ENCODE measurements at places on chromosomes 1 and 21.

DNA sequence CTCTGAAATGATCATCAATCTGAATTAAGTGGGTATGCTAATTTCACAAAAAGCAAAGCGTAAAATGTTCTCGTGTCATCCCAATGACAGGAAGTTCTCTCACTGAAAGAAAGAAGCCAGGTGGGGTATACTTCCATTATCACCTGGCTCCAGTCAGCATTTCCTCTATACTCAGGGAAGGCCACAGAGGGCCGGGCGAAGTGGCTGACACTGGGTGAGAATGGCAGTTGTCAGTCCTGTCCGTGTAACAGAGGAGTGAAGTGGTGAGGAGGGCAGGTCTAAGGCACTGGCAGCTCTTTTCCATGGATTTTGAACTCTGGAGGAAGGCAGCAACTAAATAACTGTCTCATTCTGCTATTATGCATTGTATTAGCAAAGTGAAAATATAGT lies 60.4 kb downstream of the CAPN2 start:
- no peak for DNase-seq

DNA sequence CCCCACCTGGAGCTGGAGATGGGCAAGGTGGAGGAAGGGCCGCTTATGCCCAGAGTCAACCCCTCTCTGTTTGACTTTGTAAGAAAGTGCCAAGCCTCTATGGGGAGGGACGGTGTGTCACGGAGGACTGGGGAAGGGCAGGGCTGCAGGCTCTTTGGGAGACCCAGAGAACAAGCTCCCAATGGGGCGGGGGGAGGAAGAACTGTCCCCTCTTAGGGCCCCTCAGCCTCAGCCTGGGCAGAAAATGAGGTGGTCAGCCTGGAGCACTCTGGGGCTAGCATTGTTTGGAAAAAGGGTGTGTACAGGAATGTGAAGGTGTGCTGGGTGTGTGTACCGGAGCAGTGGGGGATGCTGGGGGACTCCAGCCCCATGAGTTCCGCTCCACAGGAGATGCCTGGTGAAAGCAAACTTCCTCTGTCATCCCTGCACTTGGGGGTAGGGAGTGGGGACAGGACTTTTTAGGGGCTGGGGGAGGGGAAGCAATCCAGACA lies 1.2 kb upstream of the INAVA start:
- no peak for DNase-seq

- no peak for DNase-seq
Measured at GRCh38 chr1:115782571-115783281, 14.2 kb upstream of the CASQ2 start.

- no peak for DNase-seq
Measured at GRCh38 chr1:34529935-34530859, 224.7 kb upstream of the GJB5 start.

DNA sequence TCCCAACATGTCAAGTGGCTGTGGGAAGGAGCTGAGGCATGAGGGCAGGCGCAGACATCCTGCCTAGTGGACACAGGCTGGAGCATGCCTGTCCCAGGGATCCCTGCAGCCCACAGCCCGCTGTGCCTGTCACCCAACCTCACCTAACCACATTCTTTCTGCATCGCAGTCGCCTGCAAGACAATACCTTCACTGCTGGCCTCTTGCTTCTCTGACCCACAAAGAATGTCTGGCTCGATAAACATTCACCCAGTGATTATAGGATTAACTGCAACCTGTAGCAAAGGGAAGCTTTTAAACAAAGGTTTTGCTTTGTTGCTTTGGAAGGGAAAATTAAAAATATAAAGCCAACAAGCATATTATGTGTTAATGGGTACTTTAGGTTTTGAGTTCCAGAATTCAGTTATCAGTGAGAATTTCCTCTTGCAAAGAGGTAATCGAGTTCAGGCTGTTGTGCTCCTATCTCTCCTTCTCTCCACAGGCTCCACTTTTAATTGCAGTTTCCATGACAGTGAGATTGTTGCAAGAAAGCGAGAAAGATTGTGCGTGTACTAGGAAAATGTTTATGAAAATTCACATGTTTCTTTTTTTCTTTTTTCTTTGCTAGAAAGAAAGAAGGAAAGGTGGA lies 40.0 kb upstream of the ZNF648 start:
- no peak for DNase-seq

- no peak for DNase-seq
Measured at GRCh38 chr1:94031154-94031553, 89.8 kb downstream of the ABCA4 start.

GRCh38 chr1:248703674-248704073 lies 1.1 kb upstream of the OR14I1 start:
- no peak for DNase-seq

DNA sequence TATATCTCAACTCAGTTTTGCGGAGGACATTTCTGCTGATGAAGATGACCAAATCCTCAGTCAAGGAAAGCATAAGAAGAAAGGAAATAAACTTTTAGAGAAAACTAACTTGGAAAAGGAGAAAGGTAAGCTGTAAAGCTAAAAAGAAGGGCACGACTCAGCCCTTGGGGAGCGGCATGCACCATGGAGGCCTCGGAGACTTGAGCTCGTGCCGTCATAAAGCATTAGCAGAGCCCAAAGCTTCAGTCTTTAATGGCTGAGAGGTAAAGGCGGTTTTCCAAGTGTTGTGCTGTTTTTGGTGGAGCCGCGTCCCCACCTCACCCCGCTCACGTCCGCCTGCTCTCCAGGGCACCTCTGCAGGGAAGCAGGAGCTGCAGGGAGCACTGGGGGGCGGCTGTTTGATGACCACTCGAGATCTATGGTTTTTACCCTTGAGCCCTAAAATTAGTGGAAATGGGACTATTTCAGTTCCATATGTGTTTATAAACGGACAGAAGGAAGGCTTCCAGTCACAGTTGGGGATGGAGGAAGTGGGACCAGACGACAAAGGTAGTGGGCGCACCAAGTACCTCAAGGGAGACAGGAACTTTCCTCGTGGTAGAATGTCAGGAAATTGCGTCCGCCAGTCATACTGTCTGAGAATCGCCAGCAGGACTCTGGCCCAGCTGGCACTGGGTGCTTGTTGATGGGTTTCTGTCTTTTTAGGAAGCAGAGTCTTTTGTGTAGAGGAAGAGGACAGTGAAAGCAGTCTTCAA lies 27.6 kb downstream of the RRP1B start:
- no peak for DNase-seq
